ENCODE measurements at places on chromosomes 2 and 18.

DNA sequence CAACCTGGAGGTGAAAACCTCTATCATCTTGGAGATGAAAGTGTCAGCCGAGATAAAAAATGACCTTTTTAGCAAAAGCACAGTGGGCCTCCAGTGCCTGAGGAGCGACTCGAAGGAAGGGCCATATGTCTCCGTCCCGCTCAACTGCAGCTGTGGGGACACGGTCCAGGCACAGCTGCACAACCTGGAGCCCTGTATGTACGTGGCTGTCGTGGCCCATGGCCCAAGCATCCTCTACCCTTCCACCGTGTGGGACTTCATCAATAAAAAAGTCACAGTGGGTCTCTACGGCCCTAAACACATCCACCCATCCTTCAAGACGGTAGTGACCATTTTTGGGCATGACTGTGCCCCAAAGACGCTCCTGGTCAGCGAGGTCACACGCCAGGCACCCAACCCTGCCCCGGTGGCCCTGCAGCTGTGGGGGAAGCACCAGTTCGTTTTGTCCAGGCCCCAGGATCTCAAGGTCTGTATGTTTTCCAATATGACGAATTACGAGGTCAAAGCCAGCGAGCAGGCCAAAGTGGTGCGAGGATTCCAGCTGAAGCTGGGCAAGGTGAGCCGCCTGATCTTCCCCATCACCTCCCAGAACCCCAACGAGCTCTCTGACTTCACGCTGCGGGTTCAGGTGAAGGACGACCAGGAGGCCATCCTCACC, 90.2 kb downstream of the SH3BP4 start:
- no peak for DNase-seq

DNA sequence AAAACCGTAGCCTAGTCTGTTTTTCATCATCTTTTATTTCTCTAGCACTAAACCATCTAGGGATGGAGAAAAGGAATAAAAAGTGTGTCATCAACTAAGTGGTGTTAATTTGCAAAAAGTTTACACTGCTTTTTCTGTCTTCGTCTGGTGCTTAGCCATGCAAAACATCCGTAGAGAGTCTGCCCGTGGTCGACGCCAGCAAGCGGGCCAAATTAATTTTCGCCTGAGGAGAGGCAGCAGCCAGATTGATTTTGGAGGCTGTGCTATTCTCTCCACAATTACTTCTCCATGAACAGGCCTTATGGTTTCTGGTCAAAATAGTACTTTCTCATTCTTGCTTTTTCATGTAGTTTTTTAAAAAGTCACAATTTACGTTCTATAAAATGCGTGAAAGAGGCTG, 46.3 kb downstream of the TNFRSF11A start:
- no peak for DNase-seq

DNA sequence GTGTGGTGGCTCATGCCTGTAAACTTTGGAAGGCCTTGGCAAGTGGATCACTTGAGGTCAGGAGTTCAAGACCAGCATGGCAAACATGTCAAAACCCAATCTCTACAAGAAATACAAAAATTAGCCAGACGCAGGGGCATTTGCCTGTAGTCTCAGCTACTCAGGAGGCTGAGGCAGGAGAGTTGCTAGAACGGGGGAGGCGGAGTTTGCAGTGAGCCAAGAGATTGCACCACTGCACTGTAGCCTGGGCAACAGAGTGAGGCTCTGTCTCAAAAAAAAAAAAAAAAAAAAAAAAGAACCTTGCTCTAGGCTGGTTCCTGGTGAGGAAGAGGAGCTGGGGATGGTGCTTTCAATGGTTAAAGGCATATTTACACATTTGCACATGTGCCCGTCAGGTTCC, 129.4 kb downstream of the LYPD6B start:
- no peak for DNase-seq

GRCh38 chr2:47327295-47327694, 75.7 kb upstream of the MSH2 start:
- no peak for DNase-seq

GRCh38 chr2:219544567-219544966, 739 bp downstream of the TMEM198 start:
- DNase-seq = no peak

- DNase-seq = no peak
These were observed 141.5 kb upstream of the HAAO start for GRCh38 chr2:42933824-42934254.

DNA sequence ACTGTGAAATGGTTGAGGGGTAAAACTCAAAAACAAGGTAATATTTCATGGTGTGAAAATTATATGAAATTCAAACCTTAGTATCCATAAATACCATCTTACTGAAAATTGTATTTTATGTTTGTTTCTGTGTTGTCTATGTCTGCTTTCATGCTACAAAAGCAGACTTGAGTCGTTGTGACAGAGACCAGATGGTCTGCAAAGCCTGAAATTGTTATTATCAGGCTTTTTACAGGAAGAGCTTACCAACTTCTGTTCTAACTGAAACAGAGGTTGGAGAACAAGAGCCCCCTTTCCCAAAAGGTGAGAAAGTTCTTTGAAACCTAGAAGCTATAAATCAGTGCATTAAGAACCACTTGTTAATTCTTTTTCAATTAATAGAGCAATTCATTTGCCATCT, 110.0 kb downstream of the COL4A4 start:
- no peak for DNase-seq

GRCh38 chr18:45962866-45963265, 4.3 kb downstream of the EPG5 start:
- DNase-seq = peak; percentile 65

- DNase-seq = no peak
These were observed 5.0 kb downstream of the EVX2 start for GRCh38 chr2:176078541-176079284.

- DNase-seq = no peak
These were observed 22.5 kb downstream of the STAT4 start for GRCh38 chr2:191128172-191128910.

DNA sequence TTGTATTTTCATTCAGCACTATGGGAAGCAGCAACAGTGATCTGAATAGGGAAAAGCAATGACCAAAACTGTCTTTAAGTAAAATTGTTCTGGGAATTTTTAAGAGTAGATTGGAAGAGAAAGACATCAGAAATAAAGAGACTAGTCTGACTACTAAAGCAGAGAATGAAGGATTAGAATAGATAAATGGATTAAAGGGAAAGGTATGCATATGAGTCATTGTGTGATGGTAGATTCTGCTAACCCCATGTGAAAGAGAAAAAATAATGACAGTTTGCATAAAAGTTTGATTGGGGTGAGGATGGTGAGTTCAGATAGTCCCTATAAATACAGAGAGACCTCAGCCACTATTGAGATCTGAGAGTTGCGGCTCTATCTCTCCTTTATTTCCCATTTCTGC, 139.6 kb upstream of the DCC start:
- DNase-seq = no peak

- no peak for DNase-seq
These were observed 1170.4 kb upstream of the ZEB2 start for GRCh38 chr2:145690183-145690778.

GRCh38 chr18:49052891-49053644, 102.3 kb upstream of the SMAD7 start:
- peak; percentile 92 for DNase-seq

GRCh38 chr2:74538881-74539339, 9.2 kb downstream of the HTRA2 start:
- DNase-seq = no peak

GRCh38 chr2:168120310-168120709, 127.1 kb downstream of the STK39 start:
- no peak for DNase-seq

GRCh38 chr18:42509750-42510415, 554.8 kb downstream of the PIK3C3 start:
- no peak for DNase-seq

DNA sequence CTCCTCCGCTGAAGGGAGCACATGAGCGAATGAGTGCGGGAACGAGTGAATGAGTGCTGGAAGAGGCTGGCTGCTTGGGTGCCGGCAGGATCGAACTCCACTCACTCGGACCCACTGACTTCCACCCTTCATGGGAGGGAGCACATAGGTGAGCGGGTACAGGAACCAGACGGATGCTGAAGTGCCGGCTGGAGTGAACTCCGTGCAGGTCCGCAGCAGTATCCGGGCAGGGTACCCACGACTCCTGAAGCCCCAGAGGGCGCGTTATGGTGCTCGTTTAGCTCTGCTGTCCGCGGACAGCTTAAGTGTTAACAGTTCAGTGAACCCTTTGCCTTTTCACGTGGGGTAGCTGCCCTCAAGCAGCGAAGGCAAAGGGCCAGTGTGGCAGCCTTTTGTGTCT, 23.2 kb downstream of the RPRM start:
- no peak for DNase-seq

DNA sequence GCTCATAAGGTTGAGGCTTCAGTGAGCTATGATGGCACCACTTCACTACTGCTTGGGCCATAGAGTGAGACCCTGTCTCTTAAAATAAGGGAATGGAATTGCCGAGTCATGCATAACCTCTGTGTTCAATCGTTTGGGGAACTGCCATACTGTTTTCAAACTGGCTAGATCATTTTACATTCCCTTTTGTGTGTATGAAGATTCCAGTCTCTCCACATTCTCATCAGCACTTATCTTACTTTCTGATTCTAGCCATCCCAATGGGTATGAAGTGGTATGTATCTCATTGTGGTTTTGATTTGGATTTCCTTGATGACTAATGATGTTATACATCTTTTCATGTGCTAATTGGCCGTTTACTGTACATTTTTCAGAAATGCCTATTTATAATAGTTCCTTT, 23.7 kb downstream of the MARCHF7 start:
- no peak for DNase-seq

- no peak for DNase-seq
These were observed 5.1 kb downstream of the ZNF236 start for GRCh38 chr18:76827205-76828200.

GRCh38 chr2:182372661-182373060, 54.2 kb downstream of the PDE1A start:
- DNase-seq = peak; percentile 51

DNA sequence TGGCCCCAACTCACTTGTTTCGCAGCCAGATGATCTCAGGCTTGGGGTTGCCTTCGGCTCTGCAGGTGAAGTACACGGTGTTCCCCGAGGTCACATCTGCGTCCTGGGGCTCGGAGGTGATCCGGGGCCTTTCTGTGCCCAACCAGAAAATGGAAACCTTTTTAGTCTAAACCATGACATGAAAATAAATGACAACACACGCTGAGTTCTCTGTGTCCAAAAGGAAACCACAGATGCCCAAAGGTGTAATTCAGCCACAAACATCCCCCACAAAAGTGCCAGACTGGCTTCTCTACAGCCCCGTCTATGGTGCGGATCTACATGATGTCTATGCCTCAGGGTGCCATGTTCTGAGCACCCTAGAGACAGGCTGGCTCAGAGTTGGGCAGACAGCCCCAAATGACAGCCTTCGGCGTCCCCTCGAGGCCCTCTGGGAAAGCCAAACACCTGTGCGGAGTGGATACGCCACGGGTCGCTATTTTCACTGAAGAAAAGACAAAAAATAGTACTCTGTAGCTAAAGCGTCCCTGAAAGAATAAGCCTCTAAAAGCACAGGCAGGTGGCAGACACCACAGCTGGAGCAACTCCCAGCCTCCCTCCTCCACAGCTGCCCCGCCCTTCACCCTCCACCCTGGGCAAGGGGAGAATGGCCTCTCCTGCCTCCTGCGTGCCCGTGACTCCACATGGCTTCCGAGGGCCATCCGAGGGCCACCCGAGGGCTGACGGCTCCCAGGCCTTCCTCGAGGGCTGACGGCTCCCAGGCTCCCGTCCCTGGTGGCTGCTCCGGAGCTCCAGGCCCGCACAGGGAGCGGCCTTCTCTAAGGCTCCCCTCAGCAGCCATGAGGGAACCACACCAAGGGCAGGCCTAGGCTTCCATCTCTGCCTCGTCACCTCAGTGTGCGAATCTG, 67.1 kb downstream of the PXDN start:
- DNase-seq = no peak

- DNase-seq = no peak
These were observed 65.3 kb downstream of the WDR75 start for GRCh38 chr2:189506514-189506976.

GRCh38 chr18:37563931-37564392, 1.6 kb downstream of the CELF4 start:
- no peak for DNase-seq

DNA sequence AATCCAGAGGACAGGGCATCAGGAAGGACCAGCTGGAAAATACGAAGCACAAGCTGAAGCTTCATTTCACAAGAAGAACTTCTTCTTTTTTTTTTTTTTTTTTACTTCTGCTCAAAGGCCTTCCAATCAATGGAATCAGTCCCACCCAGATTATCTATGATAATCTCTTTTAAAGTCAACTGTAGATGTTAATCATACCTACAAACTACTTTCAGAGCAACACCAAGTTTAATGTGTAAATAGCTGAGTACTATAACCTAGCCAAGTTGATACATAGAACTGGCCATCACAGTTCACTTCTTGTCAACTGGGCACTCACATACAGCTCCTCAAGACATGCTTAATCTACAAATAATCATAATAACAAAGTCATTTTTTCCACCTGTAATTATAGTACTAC, 1645.9 kb upstream of the CELF4 start:
- DNase-seq = no peak

DNA sequence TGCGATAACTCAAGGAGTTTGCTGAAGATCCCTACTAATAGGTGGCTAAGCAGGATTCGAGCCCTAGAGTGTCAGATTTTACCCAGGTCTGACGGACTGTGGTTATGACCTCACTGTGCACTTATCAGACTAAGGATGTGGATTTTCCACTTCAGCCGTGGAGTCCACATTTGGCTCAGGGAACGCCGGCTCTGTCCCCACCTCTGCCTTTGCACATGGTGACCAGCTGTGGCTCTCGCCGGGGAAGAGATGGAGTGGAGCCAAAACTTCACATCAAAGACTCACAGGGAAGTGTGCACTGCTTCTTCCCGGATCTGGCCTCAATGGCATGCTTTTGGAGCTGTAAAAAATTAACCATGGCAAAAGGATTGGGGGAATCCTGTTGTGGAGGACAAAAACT, 249.3 kb upstream of the APCDD1 start:
- no peak for DNase-seq

DNA sequence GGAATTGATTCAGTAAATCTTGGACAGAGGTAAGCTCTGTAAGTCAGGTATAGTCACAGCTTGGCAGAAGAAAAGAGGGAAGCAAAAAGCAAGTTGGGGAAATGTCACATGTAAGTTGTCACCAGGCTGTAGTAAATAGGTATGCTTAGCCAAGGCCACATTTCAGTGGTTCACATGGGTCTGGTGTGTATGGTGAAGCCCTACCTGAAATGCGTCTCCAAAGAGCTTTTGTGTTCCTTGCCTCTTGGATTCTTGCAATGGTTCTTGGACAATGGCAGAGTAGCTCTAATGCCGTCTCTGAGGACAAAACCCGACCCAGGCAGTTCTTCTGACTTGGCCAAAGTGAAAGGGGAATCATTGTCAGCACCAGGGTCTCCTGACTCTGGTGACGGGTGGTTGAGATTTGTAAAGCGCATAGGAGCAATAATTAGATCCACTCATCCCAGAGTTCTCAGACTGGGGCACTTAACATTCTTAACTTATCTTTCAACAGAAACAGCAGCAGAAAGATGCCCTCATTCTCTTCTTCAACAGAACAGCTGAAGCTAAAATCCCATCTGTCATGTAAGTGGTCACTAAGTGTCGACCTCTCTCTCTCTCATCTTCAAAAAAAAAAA, 34.4 kb upstream of the RPL37A start:
- DNase-seq = no peak

All from AG04449 (cell line).